Heart left ventricle (tissue), 16 donors: ENCODE measurements at places on chromosomes 13 and 19. TPM values are rescaled to one million over a fixed set of nuclear protein-coding genes. Genes with fewer than 3 reads are reported as not detected.
A peak's percentile ranks its signal among the peaks of the same experiment; 100 is the strongest.

GRCh38 chr19:1245494-1246264 lies 2.7 kb upstream of the MIDN start:
- peaks cover 4% of the 10 kb centered on the region for H3K36me3 ChIP-seq
- no peaks in the 10 kb centered on the region for H3K27me3 ChIP-seq
- H3K4me1 ChIP-seq, result peaks cover 67% of the 10 kb centered on the region
- H3K4me3 ChIP-seq, result no peak overlapping the region
- peak overlapping the region; percentile 100 for H3K27ac ChIP-seq
- peak; percentile 85 for DNase-seq

DNA sequence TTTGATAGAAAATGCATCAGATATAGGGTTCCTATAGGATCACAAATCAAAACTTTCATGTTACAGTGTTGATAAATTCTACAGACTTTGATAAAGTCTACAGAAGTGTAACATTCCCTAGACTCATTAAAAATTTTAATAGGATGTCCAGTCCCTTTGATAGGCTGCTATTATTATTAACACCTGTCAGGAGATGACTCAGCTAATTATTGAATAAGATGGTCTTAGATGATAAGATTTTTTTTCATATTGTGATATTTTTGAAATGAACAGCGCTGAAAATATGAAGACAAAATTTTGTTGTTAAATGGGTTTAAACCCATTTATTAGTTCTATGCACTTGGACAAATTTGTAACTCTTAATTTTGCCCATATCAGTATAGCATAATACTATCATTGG lies 356.8 kb upstream of the SLITRK1 start:
- no peak overlapping the region for H3K27ac ChIP-seq
- no peaks in the 10 kb centered on the region for H3K36me3 ChIP-seq
- H3K4me3 ChIP-seq, result no peak overlapping the region

GGACT gene
- total RNA-seq, result 3.9 TPM

DNA sequence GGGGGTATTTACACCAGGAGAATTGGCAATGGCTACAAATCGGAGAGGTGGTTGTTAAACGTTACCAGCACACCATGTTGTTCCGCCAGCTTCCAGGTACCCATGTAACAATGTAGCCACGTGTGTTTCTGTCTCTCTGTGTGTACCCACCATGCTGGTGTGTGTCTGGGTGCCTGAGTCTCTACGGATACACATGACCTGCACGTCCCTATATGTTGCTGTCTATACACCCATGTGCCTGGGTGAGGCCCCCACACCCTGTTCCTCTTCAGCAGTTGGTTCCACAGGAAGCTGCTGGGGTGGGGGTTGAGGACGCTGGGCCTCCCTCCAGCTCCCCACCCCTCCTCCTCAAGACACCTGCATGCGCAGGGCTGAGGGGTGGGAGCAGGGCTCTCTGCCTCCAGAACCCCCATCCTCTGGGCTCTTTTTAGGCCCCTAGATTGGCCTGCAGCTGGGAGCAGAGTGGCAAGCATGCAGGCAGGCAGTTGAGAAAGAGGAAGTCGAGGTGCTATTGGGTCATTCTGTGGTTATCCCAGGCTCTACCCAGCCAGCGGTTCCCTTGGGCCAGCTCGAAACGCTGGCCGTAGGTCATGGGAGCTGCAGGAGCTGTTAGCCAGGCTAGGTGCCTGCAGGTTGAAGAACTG lies at the start of gene ARHGEF18:
TSS of gene ARHGEF18 (plus strand) at position 351 of the 644 bp plus-strand sequence. CDS start 13,954 bp downstream, outside the sequence.
- H3K27me3 ChIP-seq, result no peaks in the 10 kb centered on the region
- no peak for DNase-seq
- H3K4me1 ChIP-seq, result no peaks in the 10 kb centered on the region

ZNF429 gene
- 9.6 TPM for total RNA-seq

- no peak for DNase-seq
- H3K36me3 ChIP-seq, result no peaks in the 10 kb centered on the region
- no peak overlapping the region for H3K4me3 ChIP-seq
- H3K27ac ChIP-seq, result peak overlapping the region; percentile 18
Measured at GRCh38 chr13:74151859-74152258, 17.7 kb upstream of the KLF12 start.

DNA sequence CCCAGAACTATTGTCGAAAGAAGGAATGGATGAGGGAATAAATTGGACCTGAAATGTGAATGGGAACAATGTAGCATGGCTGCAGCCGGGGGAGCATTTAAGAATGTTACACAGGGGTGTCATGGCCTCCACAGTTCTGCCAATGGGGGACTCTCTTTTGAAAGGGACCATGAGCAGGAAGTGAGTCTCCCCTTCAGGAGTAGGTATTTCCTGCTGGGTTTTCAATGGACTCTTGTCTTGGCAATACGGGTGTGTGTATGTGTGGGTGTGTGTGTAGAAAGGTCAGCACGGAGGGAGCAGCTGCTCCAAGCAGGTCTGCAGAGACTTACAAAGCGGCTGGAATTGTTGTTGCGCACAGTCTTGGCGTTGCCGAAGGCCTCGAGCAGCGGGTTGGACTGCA lies 24.4 kb downstream of the MYO1F start:
- H3K36me3 ChIP-seq, result peaks cover 53% of the 10 kb centered on the region
- no peaks in the 10 kb centered on the region for H3K4me1 ChIP-seq
- no peaks in the 10 kb centered on the region for H3K27me3 ChIP-seq
- H3K27ac ChIP-seq, result no peak overlapping the region

DNA sequence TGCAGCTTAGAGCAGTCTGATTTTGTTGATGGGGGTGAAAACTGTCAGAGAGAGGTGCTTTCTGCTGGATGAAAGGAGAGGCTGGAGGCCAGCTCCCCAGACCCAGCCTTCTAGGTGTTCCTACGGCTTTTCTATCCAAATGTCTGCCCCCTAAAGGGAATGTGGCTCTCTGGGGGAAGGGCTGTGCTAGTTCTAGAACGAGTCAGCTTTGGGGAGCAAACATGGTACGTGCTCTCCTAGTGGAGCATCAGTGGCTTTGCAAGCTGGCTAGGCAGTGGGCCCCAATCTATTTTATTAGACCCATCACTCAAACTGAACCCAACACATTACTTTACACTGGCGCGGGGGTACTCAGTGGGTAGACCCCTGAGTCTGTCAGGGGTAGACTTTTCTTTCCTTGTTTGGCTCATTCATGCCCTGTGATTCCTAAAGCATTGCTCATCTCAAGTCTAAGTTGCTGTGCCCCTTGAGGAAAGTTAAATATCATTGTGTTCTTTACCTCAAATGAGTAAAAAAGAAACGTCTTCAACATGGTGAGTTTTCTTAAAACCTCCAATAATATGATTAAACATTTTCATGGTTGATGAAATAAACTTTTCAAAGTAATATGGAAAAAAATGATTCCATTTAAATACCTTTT lies 254.9 kb downstream of the DLEU7 start:
- H3K27ac ChIP-seq, result no peak overlapping the region
- H3K4me1 ChIP-seq, result peaks cover 10% of the 10 kb centered on the region
- DNase-seq, result no peak
- no peaks in the 10 kb centered on the region for H3K36me3 ChIP-seq
- no peaks in the 10 kb centered on the region for H3K27me3 ChIP-seq
- no peak overlapping the region for H3K4me3 ChIP-seq

DNA sequence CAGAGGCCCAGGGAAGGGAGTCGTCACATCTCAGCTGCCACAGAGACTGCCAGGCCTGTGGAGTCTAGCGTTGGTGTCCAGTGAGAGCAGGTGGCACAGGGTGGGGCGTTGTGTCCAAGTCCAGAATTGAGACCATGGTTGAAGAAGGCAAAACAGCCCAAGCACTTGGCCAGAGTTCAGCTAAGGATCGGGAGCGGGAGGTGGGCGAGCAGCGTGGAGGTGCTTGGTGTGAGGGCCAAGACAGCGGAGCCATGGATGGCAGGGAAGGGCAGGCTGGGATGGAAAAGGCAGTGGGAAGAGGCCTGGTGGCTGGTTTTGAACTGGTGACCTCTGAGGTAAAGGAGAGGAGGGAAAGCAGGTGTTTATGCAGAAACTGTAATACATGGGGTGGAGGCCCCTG lies 8.0 kb downstream of the IGFLR1 start:
- H3K27me3 ChIP-seq, result no peaks in the 10 kb centered on the region
- peaks cover 96% of the 10 kb centered on the region for H3K36me3 ChIP-seq
- DNase-seq, result no peak
- no peak overlapping the region for H3K27ac ChIP-seq
- peaks cover 5% of the 10 kb centered on the region for H3K4me1 ChIP-seq

NKG7 gene
- total RNA-seq, result 1.3 TPM

GRCh38 chr13:48727241-48728011 lies 73.7 kb downstream of the CYSLTR2 start:
- no peak overlapping the region for H3K4me3 ChIP-seq
- peak overlapping the region; percentile 1 for H3K27ac ChIP-seq
- H3K27me3 ChIP-seq, result no peaks in the 10 kb centered on the region
- no peaks in the 10 kb centered on the region for H3K36me3 ChIP-seq
- peak; percentile 66 for DNase-seq

DNA sequence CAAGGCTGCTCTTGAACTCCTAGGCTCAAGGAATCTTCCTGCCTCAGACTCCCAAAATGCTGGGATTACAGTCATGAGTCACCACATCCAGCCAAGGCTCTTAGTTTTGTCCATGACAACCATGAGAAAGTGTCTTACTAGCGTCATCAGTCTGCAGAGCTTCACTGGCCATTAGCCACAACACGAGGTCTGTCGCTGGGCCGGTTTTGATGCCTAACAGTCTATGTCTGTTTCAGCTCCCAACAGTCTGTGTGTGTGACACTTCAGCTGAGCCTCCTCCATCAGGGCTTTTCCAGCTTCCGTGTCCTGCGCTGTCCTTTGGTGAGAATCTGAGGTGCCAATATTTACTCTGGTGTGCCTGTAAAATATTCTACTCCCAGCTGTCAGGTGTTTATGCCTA lies 47.6 kb downstream of the CEP89 start:
- no peak overlapping the region for H3K27ac ChIP-seq
- no peaks in the 10 kb centered on the region for H3K4me1 ChIP-seq
- no peaks in the 10 kb centered on the region for H3K27me3 ChIP-seq
- no peak for DNase-seq
- no peak overlapping the region for H3K4me3 ChIP-seq

DNA sequence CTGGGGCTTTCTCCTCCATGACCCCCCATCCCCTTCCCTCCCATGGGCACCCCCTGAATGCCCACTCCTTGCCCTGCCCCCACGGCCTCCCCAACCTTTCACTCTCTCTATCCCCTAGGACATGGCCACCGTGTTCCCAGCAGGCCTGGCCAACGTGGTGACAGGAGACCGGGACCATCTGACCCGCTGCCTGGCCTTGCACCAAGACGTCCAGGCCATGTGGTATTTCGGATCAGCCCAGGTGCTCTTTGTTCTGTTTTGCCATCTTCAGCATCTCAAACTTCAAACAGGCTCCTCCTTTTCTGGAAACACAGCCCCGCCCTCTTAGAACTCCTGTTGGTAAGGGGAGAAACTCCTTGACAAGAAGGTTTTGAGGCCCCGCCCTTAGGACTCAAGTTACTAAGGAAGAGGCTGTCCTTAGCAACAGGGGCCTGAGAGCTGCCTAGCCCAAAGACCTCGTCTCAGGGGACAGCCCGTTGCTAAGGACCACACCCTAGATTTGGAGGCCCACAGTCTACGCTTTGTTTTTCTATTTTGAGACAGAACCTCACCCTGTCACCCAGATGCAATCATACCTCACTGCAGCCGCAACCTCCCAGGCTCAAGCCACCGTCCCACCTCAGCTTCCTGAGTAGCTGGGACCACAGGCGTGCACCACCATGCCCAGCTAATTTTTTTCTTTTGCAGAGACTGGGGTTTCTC lies 5.1 kb upstream of the FLT3LG start:
- no peaks in the 10 kb centered on the region for H3K36me3 ChIP-seq
- H3K27ac ChIP-seq, result peak overlapping the region; percentile 75
- peaks cover 23% of the 10 kb centered on the region for H3K4me1 ChIP-seq
- peak; percentile 89 for DNase-seq

FLT3 gene
- total RNA-seq, result 0.09 TPM

DNA sequence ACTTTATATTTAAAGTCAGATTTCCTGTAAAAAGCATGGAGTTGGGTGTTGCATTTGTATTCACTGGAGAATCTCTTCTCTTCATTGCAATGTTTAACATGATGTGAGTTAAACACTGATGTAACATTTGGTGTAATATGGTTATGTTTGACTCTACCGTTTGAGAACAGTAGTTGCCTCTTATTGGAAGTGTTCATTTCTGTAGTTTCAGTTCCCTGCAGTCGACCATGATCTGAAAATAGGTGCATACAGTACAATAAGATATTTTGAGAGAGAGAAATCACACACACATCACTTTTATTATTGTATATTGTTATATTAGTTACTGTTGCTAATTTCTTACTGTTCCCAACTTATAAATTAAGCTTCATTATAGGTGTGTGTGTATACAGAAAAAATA lies 105.2 kb upstream of the SPACA7 start:
- H3K4me3 ChIP-seq, result no peak overlapping the region
- H3K27me3 ChIP-seq, result no peaks in the 10 kb centered on the region

DNA sequence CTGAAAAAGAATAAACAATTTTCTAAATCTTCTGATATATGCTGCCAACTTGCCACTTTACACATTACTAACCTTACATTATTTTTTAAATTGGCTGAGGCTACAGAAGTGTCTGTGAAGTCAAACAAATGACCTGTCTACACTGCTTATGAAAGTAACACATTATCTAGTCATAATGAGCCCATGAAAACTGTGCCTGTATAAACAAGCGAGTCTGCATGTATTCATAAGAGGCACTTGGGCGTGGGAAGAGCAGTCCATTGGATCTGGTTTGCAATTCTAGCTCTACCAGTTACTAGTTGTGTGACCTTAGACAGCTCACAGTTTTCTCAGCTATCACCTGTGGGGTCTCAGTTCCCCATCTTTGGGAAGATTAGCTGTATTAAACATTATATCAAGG lies 3.1 kb downstream of the VPS36 start:
- H3K27ac ChIP-seq, result no peak overlapping the region
- peaks cover 30% of the 10 kb centered on the region for H3K36me3 ChIP-seq
- H3K4me3 ChIP-seq, result no peak overlapping the region
- H3K27me3 ChIP-seq, result no peaks in the 10 kb centered on the region
- H3K4me1 ChIP-seq, result peaks cover 32% of the 10 kb centered on the region

DNA sequence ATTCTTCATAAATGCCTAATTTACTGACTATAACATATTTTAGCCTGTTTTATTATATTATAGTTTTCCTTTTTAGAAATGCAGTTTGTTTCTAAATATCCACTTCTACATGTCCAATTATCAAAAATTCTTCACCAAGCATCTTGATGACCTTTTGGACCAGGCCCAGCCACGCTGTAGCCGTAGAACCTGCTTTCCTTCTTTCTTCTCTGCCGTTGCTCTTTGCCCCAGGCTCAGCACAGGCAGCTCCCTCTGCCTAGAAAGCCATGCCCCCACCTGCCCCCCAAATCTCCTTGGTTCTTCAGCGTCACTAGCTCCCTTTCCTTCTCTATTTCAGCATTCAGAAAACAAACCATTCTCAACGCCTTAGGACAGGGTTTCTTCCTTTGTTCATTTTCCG lies 65.4 kb downstream of the ESD start:
- no peak overlapping the region for H3K4me3 ChIP-seq
- no peak overlapping the region for H3K27ac ChIP-seq
- no peaks in the 10 kb centered on the region for H3K4me1 ChIP-seq
- H3K27me3 ChIP-seq, result no peaks in the 10 kb centered on the region
- H3K36me3 ChIP-seq, result peaks cover 99% of the 10 kb centered on the region
